Hindlimb muscle (tissue), 1 donor: ENCODE measurements at places on chromosomes 16 and 17.

GRCh38 chr16:66487580-66488275 is 60.6 kb downstream of the BEAN1 start:
- DNase-seq: no peak

- DNase-seq: no peak
Measured at GRCh38 chr16:78116946-78117345, 17.5 kb downstream of the WWOX start.

DNA sequence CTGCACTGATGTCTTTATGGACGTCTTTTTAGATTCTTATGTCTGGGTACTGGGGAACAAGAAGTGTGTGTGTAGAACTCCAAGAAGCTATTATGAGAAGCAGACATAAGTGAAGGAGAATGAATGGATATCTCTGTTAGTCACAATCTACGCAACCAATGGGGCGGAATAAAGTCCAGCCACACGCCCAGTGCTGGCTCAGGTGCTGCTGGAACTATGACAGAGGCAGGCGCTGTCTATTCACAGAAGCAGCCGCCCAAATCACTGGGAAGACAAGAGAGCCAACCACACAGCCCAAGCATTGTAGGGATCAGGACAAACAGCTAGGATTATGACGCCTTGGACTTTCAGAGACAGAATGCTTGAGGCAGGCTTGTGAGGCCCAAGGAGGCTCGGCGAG is 43.9 kb upstream of the ICAM2 start:
- no peak for DNase-seq

DNA sequence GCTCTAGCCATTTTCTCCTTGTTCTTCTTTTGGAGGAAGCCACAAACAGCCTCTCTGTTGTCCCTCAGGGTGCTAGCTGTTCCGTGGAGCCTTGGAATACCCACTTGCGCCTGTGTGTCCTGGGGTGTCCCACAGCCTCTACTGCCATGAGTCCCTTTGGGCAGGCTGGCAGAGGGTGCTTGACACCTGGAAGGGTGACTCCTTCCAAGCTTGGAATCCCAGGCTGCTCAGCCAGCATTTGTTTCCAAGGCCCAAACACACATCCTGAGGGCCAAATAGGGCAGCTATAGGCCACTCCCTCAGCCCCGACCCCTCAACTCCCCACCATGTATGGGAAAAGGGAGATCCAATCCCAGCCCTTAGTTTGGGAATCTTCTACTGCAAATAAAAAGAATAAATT is 14.9 kb downstream of the ZNHIT3 start:
- no peak for DNase-seq

DNA sequence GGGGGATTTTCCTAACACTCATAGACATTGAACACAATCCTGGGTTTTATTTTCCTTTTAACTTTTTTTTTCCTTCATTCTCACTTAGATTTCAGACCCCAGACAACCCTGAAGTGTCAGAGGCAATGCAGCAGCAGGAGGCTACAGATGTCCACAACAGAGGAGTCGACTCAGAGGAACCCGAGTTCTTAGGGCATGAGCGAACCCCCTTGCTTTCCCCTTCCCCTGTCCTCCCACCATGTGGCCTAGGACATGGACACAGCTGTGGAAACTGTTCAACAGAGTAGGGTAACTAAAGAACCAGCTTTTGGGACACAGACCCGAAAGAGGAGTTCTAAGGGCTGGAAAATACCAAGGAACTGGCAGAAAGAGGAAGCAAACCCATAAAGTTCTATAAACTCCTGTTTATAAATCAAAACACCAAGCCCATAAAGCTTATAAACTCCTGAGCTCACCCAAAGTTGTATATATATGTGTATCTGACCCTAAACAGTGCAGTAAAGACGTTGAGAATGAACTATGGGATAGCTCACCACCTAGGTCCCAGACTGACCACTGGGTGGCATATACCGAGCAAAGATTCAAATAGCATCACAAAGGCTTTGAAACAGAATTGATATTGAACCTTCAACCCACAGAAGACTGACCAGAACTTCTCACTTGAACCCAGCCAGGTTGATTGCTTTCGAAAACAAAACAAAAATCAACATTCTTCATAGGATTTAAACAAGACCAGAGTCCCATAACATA is 33.9 kb downstream of the CMTM4 start:
- peak; percentile 17 for DNase-seq

DNA sequence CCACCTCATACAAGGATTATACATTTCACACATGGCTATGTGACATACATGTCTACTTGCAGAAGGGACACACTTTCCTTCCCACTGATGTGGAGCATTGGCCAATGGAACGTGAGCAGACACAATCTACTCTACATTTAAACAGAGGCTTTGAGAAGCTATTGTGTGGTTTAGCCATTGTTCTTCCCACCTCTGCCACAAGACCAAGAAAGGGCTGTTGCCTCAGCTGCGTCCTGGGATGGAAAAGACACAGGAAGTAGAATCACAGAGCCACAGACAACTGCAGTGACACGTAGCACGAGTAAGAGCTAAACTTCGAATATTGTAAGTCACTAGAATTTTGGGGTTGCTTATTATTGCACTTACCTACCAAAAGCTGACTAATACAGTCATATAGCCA is 33.3 kb downstream of the PRKCB start:
- no peak for DNase-seq

- DNase-seq: no peak
Measured at GRCh38 chr17:74415608-74416396, 16.1 kb upstream of the GPRC5C start.

- no peak for DNase-seq
Measured at GRCh38 chr16:83187405-83187804, 560.6 kb downstream of the CDH13 start.

GRCh38 chr16:20129375-20129774 is 55.7 kb upstream of the GPR139 start:
- DNase-seq: no peak

GRCh38 chr16:49851468-49851787 is 4.5 kb downstream of the ZNF423 start:
- no peak for DNase-seq

- peak; percentile 14 for DNase-seq
Measured at GRCh38 chr16:72467157-72467759, 295.3 kb upstream of the PMFBP1 start.

- DNase-seq: peak; percentile 90
Measured at GRCh38 chr17:58006560-58006923, 504 bp downstream of the SRSF1 start.

GRCh38 chr16:66605979-66606751 is 1.7 kb downstream of the CMTM3 start:
- no peak for DNase-seq

GRCh38 chr17:50848039-50848438 is 12.7 kb downstream of the WFIKKN2 start:
- DNase-seq: no peak

- peak; percentile 35 for DNase-seq
Measured at GRCh38 chr17:11578998-11579397, 19.3 kb upstream of the DNAH9 start.

DNA sequence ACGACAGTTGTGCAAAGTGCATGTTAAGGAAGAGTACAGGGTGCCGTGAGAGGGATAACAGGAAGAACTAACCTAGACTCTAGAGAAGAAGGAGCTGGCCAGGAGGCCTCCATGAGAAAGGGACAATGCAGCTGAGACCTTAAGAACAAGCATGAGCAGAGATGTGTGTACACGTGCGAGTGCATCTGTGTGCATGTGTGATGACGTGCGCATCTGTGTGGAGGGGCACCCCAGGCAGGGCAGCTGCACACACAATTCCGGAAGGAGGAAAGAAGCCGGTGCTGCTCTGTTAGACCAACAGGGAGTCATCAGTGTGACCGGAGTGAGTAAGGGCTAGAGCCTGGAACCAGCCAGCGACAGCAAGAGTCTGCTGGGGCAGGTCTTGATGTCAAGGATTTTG is 7.6 kb upstream of the KIF19 start:
- DNase-seq: no peak

GRCh38 chr16:67748834-67749233 is 29.7 kb upstream of the GFOD2 start:
- no peak for DNase-seq

DNA sequence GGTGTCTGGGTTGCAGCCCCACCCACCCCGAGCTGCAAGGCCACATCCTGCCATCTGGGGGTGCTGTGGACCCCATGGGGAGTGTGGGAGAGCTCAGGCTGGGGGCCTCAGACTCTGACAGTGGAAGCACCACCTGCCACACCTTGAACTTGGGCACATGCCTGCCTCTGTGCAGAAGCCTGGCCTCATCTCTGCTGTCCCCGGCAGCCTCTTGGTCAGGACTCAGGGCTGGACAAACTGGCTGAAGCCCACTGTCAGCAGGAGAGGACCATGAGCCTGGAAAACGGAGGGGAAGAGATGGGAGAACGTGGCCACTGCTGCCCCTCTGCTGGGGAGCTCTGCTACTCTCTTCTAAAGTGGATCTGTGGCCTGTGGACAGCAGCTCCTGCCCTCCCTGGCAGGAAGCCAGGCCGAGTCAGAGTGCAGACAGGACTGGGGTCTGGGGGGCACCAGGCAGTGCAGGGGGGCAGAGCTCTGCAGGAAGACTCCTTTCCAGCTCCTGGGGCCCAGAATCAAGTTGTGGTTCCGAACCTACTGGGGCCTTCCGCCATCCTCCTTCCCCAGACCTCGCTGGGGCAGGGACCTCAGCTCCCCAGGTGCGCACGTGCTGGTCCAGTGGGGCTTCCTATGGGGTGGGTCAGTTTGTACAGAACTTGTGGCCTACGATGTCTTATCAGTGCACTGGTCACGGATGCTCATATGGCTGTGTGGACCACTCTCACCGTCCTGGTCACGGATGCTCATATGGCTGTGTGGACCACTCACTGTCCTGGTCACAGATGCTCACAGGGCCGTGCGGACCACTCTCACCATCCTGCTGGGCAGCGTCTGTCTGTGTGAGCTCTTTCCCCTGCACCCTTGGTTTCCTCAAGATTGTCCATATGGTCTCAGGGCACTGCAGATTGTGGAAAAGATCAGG is 207.7 kb downstream of the LAT start:
- DNase-seq: no peak

DNA sequence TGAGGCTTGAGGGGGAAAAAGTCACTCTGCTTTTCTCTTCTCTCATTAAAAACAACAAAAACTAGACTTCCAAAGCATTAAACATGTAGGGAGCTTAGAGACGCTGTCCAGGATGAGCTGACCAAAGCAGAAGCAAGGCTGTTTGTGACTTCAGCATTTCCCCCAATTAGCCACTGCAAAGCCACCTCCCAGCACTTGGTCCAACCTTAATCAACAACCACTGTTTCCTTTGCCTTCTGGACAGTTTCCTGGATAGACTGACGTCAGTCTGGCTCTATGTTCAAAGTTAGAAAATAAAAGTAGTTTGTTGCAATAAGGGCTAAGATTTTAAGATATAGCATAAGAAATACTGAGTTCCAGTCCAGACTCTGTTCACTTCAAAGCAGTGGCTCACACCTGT is 3.1 kb downstream of the TMEM231 start:
- no peak for DNase-seq

DNA sequence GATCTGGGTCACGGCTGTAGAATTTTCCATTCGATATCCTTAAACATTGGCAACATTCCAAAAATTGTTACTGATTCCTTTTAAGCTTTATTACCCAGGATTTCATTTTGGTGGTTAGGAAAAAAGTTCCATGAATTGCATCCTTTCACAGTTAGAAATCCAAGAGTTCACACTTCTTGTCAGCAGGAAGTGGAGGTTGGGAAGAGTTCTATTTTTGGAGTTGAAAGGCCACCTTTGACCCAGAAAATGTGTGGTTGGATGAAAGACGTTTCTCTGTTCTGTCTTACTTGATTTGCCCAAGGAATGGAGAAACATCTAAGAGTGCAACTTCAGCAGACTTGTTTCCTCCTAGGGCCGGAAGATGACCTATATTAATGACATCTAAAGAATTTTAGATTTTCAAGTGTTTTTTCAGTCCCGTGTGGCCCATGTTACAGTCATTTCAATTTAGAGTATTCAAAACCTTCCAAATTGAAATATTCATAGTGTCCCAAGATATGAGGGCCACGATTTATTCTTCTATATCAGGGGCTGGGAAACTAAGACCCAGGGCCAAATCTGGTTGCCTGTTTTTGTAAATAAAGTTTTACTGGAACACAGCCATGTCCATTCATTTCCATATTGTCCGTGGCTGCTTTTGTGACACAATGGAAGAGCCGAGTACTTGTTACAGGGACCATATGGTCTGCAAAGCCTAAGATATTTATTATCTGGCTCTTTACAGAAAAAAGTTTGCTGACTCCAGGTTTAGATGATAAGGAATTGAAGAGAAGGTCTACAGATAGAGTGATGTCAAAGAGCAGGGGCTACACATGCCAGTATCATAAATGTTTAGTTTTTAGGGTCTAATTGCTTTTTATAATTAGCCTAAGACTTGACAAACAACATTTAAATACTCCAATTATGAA is 50.2 kb downstream of the CDK5R1 start:
- no peak for DNase-seq
